ENCODE measurements at places on chromosomes 7 and 10.

DNA sequence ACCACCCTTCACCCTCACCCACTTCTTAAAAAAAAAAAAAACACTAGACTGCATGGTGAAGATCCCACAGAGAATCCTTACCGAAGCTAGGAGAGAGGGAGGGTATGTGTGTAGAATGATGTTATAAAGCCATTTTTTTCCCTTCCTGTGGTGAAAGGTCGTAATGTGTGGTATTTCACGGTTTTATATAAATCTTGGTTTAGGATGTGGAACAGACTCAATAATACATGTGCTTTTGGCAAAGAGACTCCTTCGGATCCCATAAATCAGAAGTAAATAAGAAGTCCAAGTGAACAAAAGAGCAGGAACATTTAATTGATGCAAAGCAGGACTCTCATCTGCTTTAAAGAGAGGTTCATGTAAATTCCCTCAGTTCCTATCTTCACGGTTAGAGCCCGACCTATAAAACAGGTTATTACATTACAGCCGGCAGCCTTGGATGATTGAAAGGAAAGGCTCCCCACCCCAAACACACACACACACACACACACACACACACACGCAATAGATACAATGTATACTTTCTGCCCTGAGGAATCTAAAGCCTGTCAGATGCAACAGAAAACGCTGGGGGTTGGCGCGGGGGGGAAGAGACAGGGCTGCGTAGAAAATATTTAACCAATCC is 8.8 kb downstream of the DLX5 start:
- no peak for DNase-seq

- DNase-seq: no peak
Observed at GRCh38 chr7:111029574-111030251, 61.2 kb upstream of the LRRN3 start.

DNA sequence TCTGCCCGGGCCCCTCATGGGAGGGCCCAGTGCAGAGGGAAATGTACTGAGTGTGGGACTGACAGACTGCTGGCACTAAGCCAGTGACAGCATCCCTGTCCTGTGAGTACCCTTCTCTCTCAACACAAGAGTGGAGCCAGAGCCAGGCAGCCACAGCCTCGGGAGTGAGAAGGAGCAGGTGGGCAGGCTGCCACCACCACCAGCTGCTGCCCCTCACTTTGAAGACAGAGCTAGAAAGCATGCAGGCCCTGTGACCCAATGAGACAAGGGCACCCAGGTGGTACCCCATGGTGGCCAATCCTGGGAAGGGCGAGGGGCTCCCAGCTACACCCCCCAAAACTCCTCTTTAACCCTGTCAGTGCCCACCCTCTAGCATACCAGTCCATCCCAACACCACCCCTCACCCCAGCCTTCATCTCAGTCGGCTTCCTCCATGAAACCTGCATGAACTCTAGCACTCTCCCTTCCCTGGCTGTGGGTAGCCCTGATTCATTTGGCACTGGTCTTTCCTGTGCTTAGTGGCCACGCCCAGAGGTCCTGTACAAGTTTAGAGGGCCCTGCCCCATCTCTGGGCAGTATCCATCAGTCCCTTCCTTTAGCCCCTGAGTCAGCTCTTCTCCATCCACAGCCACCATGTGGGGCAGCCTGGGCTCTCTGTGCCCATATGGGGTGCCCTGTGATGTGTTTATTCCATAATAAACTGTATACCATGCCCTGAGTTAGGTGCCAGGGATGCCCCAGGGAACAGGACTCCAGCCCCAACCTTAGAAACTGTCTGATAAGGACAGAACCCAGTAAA is 207.0 kb upstream of the ZMIZ1 start:
- DNase-seq: no peak

DNA sequence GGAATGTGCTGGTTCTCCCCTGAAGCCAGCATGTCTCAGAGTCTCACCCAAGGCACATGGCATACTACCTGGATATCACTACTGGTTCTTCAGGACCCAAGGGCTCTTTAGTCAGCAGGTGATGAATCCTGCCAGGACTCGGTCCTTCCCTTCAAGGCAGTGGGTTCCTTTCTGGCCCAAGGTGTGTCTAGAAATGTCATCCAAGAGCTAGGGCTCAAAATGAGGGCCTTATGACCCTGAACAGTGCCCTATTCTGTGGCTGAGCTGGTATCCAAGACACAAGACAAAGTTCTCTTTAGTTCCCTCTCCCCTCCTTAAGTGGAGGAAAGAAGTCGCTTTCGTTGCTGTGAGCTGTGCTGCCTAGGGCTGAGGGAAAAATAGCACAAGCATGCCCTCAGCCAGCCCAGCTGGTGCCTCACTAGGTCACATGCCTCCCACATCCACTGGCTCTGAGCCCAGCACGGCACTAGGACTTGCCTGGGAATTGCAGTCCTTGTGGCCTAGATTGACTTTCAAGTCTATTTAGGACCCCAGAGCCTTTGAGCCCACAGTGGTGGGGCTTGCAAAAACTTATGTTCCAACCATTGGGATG is 106.0 kb downstream of the BMS1 start:
- no peak for DNase-seq

- no peak for DNase-seq
Observed at GRCh38 chr10:93090619-93091018, 16.9 kb downstream of the CYP26A1 start.

- no peak for DNase-seq
Observed at GRCh38 chr7:98034081-98035035, 44.4 kb upstream of the OCM2 start.

GRCh38 chr10:98300526-98301229 is 32.7 kb upstream of the LOXL4 start:
- no peak for DNase-seq

DNA sequence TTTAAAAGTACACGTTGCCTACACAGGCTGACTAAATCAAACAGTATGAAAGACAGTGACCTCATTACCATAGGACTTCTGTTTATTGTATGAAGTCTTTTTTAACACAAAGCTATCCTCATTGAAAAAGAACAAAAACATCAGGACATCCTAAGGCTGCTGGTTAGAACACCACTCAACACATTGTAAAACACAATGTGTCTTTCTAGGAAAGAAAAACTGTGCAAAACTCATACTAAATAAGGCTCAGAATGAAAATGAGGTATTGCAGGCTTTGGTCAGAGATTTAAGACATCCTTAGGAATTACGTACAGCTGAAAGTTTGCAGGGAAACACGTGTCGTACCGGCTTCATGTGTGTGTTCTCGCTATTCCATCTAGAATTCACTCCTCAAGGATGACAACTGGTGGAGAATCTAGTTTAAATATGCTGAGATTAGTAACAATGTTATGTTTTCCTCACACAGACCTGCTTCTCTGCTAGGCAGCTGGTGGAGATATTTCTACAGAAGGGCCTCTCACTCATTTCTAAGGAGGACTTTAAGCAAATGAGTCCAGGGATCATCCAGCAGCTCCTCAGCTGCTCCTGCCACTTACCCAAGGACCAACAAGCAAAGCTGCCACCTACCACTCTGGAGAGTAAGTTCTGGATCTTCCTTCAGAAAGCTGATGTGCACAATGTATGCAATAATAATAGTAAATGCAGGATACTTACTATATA is 29.3 kb downstream of the SLC39A12 start:
- DNase-seq: no peak

DNA sequence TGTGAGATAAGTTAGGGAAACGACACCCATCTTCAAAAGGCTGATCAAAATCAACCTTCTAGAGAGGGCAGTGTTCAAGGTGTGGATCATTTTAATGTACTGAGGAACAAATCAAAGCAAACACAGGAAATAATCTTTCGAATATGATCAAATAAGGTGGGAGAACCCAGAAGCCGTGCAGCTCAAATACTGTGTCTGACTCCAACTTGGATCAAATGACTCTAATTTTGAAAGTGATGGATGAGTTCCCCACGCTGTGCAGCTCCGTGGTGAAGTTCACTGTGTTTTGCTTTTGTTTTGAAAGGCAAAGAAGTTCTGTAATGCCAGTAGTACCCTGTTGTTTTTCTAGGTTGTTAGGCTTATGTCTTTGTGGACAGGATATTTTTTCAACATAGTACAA is 250.9 kb downstream of the SFMBT2 start:
- DNase-seq: no peak

DNA sequence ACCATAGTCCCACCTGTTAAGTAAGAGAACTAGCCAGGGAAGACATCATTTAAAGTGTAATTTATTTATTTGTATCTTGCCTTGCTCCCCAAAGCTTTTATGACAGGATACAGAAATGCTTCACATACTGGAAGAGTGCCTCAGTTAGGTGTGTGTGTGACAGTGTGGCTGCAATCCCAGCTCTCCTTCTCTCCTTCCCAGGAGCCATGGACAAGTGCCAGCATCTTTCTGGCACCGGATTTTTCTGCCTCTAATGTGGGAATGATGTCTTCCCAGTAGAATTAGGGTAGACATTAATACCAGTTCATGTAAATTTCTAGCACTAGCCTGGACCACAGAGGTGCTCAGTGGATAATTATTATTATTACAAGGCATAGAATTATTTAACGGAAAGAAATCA is 30.3 kb upstream of the ATXN7L1 start:
- DNase-seq: no peak

DNA sequence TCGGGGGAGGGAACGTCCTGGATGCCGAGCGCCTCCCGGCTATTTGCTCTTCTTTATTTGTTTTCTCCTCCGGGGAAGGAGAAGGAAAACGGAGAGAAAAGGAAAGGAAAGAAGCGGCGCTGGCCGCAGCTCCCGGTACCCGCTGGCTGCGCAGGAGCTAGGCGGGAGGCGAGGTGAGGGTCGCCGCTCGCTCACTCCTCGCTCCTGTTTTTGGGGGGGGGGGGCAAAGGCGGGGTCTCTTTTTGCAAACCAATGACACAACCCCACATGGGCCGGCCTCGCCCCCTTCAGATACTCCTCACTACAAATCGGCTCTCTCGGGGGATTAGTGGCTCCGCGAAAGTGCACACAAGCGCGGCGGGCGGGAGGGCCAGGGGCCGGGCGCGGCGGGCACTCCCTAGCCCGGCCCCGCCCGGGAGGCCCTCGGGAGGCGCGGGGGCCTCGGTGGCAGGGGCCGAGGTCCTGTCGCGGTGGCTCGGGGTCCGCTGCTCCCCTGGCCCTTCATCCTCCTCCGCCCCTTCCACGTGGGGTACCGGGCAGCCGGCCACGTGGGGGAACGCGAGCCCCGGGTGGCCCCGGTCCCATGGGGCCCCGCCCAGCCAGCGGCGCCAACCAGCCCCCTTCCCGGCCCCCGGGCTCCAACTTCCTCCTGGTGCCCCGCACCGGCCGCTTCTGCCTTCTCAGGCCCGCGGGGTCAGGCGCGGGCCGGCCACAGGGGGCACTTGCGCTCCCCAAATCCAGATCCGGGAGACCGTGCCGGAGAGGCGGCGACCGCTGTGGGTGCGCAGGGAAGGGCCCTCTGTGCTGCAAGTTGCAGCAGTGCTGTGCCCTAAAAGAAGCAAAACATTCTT is 718 bp upstream of the CTBP2 start:
- DNase-seq: peak; percentile 71

DNA sequence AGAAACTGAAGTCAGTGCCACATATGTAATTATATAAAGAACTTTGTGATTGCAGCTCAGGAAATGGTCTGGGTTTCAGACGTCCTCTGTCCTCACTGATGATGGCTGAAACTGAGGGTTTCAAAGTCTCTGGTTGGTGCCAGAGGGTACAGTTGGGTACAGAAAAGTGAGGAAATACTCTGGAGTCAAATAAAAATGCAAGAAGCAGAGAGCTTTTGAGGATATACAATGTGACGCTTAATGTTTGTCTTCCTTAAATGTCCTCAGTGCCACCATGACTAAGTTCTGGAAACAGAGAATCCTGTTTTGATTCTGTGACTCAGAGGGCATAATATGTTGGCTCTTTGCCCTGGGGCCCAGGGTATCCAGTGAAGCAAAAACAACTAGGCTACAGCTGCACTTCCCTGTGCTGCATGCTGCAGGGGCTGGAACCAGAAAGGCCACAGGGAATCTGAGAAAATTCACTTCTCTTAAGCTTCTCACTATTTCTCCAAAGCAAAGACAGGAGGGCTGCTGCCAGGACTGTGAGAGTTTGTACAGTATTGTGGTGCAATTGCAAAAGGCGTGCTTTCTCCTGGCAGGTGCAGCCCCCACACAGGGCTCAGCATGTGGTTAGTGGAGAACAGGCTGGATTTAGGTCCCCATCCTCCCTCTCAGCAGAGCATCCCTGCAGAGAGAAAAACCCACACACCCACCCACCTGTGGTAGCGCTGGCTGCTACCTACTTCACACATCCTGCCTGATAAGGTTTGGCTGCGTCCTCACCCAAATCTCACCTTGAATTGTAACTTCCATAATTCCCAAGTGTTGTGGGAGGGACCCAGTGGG is 169.5 kb upstream of the SVIL start:
- DNase-seq: peak; percentile 83

All from kidney glomerular epithelial cell (primary cell).